ENCODE measurements at places on chromosomes 1 and 21.

GRCh38 chr1:113871597-113872113 lies at the start of gene PTPN22:
Gene PTPN22, minus strand, starts transcription at chr1:113871712.
- DNase-seq = peak; percentile 70

GRCh38 chr1:99713006-99713405 lies 53.4 kb downstream of the FRRS1 start:
- DNase-seq = no peak

DNA sequence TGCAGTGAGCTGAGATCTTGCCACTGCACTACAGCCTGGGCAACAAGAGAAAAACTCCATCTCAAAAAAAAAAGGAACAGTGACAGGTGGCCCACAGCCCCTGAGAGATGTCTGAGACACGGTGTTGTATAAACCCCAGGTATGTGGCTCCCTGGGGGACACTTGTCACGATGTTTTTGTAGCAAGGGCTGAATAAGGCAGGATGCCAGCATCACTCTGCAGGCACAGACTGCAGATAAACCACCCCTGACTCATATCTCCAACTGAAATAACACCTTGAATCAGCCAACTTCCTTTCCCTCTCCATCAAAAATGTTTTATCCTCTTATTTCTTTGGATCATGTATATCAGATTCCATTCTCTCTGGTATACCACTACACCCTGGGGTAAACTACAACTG lies 52.5 kb downstream of the NMNAT2 start:
- DNase-seq = no peak

- no peak for DNase-seq
These were observed 84.7 kb downstream of the DISP3 start for GRCh38 chr1:11563560-11564069.

GRCh38 chr1:63327417-63328054 lies 5.2 kb downstream of the FOXD3 start:
- DNase-seq = no peak

GRCh38 chr1:83673312-83673711 lies 325.6 kb downstream of the TTLL7 start:
- DNase-seq = no peak

All from naive thymus-derived CD4-positive, alpha-beta T cell (primary cell).